T-helper 9 cell (primary cell): ENCODE measurements at places on chromosomes 16 and 17.

DNA sequence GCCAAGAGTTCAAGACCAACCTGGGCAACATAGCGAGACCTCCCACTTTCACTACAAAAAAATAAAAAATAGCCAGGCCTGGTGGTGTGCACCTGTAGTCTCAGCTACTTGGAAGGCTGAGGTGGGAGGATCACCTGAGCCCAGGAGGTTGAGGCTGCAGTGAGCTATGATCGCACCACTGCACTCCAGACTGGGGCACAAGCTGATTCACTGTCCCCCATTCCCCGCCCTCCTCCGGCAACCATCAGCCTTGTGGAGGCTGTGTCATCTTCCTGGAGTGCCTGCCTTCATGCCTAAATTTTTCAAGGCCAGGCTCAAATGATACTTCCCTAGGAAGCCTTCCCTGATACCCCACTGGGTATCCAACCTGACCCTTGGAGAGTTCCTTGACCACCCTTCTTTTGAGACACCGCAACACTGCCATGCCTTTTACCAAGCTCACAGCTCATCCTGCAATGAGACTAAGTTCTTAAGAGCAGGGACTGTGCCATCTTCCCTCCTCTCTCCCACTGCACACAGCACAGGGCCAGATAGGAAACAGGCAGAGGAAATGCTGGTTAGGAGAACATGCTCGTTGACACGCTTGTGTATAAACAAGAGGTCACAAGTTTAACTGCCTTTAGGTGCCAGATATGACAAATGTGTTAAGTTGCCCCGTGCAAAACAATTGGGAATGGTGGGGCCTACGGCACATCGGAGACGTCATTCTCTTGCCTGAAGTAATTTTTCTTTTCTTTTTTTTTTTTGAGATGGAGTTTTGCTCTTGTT lies 3.9 kb upstream of the SRCAP start:
- DNase-seq = no peak

GRCh38 chr17:17398943-17399926 lies 77.6 kb upstream of the MED9 start:
- no peak for DNase-seq

DNA sequence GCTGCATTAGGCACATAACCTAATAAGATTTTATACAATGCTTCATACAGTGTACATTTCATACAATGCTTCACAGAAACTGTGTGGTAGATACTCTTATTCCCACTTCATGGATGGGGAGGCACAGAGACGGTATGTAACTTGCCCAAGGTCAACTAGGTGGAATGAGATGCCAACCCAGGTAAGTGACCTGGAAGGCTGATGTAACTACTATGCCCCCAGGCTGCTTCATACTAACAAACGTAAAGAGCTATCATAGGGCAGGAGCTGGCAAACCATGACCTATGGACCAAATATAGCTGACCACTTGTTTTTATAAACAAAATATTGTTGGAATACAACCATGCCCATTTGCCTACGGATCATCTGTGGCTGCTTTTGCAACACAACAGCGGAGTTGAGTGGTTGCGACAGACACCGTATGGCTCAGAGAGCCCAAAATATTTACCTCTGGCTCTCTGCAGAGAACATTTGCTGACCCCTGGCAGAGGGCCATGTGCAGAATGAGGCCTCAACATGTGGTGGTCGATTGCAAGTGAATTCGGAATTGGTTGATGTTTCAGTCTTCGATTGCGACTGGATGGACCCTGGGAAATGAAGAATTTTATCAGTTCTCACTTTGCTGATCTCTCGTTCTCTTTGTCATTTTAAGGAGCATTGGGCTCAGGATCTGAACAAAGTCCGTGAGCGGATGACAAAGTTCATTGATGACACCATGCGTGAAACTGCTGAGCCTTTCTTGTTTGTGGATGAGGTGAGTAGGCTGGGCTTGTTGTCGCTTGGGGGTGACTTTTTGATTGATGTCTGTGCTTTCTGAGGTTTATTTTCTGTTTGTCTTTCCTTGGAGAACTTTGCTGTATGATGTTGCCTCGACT lies 109.7 kb downstream of the PLCG2 start:
- DNase-seq = no peak

- no peak for DNase-seq
Measured at GRCh38 chr17:67035131-67036083, 8.9 kb upstream of the CACNG1 start.

GRCh38 chr17:41627316-41628072 lies 3.1 kb upstream of the KRT17 start:
- DNase-seq = no peak

DNA sequence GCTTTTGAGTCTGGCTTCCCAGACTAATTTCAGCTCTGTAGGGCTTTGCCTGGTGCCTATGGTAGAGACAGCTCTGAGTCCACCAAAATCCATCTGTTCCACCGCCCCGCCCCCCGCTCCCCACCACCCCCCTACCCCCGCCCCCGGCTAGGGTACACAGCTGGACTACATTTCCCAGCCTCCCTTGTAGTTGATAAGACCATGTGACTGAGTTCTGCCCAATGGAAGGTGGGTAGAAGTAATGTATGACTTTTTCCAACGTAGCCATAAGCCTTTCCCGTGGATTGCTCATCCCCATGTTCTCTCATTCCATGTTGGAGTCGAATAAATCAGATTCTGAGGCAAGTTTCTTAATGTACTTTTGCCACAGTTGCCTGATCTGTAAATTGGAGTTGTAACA lies 786.7 kb upstream of the EEF2KMT start:
- no peak for DNase-seq

- no peak for DNase-seq
Measured at GRCh38 chr16:73831220-73831619, 465.4 kb upstream of the PSMD7 start.

DNA sequence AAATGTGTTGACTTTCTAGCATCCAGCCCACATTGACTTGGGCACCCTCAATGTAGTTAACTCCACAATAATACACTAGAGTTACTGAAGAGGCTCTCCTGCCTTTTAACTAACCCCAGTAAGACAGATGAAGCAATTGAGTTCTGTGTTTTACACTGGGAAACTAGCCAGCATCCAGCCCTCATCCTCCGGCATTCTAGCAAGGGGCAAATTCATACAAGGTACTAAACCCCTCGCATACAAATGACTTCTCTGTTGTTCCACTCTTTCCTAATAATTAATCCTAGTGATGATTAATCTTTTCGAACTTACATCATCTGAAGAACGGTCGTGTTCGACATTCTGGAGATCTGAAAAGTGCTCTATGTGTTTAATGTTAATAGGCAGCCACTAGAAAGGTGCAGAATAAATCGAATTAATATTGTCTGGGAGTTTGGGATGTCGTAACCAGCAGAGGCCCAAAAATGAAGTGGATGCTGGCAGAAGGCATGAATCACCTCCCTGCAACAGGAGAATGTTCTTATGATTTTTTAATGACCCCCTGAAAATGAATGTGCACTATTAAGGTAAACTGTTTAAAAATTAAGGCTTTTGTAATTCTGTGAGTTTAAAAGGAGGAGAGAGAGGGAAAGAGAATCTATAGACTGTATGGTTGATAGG lies 249.4 kb downstream of the SNX29 start:
- DNase-seq = no peak

DNA sequence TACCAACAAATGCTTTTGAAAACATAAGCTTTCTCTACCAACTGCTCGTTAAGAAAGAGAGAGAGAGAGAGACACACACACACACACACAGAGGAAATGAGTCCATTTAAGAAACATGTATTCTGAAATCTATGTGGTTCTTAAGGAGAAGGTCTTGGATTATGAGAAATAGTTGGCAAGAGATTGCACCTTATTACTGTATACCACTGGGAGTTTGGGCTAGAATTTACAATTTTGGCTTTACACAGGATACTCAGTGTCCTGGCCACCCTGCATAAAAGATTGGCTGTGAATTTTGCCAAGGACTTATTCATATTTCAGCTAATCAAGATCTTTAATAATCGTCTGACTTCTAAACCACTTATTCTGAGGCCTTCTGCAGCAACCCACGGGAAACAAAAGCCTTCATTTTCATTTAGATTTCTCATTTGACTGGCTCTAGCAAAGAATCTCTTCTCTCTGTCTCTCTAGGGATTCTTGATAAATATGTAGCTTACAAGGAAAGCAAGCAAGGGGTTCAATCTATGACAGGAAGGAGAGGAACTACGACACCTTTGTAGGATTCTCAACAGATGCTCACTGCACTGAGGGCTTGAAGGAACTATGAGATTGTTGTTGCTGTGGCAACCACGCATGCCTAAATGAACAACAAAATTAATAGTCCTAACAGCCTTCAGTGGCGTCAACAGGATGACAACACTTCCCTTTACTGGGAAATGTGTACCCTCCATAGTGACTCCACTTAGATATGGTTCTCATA lies 75.3 kb upstream of the GNAO1 start:
- no peak for DNase-seq

DNA sequence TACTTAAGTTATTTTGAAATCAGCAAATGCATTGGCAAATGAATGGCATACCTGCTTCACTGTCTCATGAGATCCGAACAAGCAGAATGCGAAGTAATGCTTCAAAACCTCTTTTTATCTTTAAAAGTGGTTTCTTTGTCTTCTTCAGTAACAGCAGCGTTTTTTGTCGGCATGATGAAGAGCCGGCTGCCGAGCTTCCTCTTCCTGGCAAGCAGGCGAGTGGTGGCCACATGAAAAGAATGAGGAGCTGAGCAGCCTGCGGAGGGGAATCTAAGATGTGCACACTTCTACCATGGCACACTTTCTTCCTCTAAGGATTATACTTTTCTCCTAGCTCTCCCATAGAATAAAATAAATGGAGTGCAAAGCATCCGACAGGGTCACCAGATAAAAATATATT lies 42.4 kb upstream of the AKTIP start:
- peak; percentile 26 for DNase-seq

GRCh38 chr16:23280483-23280967 lies 21.6 kb upstream of the SCNN1B start:
- DNase-seq = no peak

DNA sequence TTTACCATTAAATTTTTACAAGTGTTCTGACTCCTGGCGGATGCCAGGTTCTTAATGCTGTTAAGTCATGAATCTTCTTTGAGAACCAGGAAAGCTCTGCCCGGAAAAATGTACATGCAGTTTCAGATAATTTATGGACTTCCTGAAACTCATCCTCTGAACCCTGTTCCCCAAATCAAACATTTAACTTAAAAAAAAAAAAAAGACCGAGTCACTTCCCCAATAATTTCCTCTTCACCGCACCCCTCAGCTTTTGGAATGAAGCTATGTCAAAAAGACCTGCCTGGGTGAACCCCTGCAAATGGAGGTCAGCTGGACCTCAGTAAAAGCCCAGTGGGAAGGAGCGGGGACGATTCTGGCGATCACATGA lies 15.0 kb downstream of the ZNF232 start:
- DNase-seq = no peak
